ENCODE measurements at places on chromosomes 4 and X.

DNA sequence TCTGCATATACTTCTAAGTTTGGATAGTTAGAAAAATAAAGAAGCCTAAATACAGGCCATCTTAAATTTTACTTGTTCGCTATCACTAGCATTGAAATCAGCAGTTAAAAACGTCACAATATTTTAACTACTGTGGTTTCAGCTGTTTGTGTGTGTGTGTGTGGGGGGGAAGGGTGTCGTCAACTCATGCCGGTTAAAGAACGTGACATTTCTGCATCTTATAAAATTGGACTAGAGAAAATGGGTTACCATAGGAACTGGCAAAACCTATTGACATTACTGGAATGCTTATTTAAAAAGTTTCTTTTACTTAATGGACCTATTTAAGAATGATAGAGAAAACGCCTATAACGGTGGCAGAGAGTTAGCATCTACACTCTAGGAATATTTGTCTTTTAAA is 1.2 kb upstream of the CNKSR2 start:
- no peak for DNase-seq

GRCh38 chr4:103075435-103075893 is 1.1 kb downstream of the SLC9B2 start:
- no peak for DNase-seq

DNA sequence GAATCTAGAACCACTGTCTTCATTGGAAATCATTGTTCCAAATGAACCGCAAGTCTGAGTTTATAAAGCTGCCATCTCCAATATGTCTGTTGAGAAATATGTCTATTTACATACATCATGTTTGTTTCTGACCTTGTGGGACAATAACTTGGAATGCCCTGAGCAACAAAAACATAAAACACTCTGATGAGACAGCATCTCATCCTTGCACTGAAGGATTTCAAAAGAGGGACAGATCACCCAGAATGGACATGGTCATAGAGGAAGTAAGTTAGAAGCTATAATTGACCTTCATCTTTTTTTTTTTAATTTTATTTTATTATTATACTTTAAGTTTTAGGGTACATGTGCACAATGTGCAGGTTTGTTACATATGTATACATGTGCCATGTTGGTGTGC is 22.5 kb downstream of the RXFP1 start:
- DNase-seq: no peak

- no peak for DNase-seq
These were observed 457 bp upstream of the RAB9A start for GRCh38 chrX:13688384-13688957.

DNA sequence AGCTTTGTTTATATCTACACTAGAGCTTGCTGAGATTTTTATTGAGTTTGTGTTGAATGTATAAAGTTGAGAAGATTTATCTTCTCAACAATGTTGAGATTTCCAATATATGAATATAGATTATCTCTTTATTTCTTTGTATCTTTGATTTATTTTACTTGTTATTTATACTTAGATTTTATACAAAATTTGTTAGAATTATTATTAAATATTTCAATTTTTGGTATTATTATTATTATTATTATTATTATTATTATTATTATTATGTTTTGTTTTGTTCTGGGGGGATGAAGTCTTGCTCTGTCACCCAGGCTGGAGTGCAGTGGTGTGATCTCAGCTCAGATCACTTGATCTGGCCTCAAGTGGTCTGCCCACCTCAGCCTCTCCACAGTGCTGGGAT is 322.5 kb downstream of the PPARGC1A start:
- no peak for DNase-seq
